Spinal cord (tissue), 10 donors: ENCODE measurements at places on chromosomes 1 and 21.

DNA sequence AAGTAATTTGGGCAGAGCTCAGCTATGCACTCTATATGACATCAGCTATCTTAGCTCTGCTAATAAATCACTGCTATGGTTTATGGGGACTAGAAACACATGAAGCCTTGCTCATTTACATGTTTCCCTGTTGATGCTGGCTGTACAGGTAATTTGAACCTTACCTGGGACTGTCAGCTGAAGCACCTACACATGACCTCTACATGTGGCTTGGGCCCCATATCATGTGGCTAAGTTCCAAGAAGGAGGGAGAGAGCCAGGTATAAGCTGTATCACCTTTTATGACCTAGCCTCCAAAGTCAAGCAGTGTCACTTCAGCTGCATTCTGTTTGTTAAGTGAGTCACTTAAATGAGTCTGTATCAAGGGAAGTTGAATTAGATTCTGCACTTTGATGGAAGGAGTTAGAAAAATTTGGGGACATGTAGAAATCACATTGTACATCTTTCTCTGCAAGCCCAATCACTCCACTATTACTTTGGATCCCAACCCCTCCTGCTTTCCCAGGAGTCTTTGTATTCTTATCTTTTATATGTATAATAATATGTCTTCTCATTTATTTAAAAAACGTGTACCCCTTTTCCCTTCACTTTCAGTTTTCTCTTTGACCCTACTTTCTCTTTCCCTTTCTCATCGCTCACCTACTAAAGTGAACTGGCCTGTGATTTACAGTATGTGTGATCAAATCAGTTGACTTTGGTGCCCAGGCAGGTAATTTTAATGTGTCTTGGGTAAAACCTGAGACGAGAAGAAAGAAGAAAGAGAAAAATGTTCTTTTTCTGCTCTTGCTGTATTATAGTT lies 53.4 kb upstream of the PRKACB start:
- no peak for DNase-seq

GRCh38 chr1:24491577-24492360 lies 10.9 kb upstream of the RCAN3 start:
- no peak for DNase-seq

- no peak for DNase-seq
These were observed 37.8 kb upstream of the WNT2B start for GRCh38 chr1:112470966-112471365.

DNA sequence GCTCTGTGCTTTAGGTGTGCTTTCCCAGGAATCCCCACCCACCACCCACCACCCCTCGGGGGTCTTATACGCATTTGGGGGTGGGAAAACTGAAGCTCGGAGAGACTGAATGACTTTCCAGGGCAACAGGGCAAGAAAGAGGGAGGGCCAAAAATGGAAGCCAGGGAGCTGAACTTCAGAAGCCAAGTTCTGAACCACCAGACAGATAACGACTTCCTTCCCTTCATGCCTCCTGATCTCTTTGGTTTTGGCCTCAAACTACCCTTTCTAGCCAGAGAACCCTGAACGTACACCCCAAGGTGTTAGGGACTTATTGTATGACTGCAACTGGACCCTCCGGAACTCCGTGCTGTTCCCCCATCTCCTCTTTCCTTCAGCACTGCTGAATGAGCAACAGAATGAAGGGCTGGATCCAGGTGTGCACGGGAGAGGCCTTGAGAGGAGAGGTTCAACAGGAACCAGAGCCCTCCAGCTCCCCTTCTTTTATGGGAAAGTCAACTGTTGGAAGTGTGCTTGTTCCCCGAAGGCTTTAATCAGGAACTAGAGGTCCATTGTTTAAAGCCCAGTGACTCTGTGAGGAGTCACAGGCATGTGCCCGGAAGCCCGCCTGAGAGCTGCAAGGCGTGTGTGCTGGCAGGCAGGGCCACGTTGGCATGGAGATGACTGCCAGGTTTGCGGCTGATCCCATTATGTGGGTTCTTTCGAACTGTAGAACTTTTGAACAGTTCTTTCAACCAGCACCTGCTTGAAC lies 3.1 kb downstream of the BACE2 start:
- no peak for DNase-seq

DNA sequence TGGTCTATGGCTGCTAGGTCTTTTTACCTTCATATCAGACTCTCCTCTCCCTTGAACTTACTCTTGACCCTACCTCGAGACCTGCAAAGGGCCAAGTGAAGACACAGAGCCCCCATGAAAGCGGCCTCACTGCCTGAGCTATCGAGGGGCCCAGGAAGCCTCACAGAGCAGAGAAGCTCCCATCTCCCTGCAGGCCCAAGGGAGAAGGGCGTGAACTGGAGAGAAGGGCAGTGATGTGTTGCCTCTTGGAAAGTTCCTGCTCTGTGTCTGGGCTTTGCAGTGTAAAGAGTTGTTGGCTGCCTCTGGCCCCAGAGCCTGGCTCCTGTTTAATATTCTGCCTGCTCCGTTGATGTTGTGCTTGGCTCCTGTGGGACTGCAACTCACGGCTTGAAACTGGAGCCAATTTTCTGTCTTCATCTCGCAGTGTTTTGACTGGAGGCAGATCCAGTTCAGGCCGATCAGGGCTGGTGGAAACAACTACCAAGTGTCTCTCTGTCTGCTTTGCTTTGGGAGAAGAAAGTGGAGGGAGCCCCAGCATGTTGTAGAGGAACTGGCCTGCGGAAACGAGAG lies 4.3 kb downstream of the SERTAD4 start:
- DNase-seq, result no peak

DNA sequence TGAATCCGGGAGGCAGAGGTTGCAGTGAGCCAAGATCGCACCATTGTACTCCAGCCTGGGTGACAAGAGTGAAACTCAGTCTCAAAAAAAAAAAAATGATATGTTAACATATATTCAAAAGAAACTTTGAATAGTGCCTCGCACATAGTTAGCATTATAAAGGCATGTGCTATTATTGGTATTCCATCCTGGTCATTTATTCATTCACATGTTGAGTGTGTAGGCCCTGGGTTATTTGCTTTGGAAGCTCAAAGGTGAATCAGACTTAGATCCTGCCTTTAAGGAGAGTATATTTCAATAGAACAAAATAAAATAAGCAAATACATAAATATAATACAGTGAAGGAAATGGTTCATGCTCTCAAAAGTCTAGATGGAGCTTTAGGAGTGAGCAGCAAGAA lies 13.4 kb downstream of the SLC22A15 start:
- DNase-seq, result no peak

DNA sequence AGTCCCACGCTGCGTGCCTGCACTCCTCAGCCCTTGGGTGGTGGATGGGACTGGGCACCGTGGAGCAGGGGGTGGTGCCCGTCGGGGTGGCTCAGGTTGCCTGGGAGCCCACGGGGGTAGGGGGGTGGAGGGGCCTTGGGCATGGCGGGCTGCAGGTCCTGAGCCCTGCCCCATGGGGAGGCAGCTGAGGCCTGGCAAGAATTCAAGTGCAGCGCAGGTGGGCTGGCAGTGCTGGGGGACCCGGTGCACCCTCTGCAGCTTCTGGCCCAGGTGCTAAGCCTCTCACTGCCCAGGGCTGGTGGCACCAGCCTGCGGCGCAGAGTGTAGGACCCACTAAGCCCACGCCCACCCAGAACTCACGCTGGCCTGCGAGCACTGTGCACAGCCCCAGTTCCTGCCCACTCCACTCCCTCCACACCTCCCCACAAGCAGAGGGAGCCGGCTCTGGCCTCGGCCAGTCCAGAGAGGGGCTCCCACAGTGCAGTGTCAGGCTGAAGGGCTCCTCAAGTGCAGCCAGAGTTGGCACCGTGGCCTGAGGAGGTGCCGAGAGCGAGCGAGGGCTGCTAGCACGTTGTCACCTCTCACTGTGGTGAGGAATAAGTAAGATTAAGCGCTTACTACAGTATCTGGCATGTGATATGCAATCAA lies 12.8 kb downstream of the TNNI3K start:
- DNase-seq, result no peak

- no peak for DNase-seq
These were observed 300.4 kb upstream of the RUNX1 start for GRCh38 chr21:35349376-35350080.

DNA sequence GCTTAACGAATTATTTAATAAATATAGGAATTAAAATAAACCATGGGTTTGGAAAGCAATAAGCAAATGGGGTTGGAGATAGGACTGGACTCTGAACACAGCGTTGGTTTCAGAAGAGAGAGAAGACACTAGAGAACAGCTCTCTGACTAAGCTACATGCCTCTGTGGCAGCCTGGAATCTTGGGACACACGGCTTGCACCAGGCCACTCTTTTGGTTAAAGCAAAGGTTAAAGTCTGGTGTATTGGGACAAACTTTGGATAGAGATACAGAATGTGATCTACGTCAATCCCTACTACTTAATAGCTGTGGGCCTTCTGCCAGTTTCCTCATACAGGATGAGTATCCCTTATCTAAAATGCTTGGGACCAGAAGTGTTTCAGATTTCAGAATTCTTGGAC lies 49.7 kb upstream of the HSD17B7 start:
- no peak for DNase-seq

GRCh38 chr1:67013573-67013972 lies 40.4 kb downstream of the SLC35D1 start:
- no peak for DNase-seq

- peak; percentile 0 for DNase-seq
These were observed 65.9 kb downstream of the PIK3CD start for GRCh38 chr1:9717193-9718005.

GRCh38 chr1:17520041-17520440 lies 19.5 kb upstream of the ARHGEF10L start:
- no peak for DNase-seq

DNA sequence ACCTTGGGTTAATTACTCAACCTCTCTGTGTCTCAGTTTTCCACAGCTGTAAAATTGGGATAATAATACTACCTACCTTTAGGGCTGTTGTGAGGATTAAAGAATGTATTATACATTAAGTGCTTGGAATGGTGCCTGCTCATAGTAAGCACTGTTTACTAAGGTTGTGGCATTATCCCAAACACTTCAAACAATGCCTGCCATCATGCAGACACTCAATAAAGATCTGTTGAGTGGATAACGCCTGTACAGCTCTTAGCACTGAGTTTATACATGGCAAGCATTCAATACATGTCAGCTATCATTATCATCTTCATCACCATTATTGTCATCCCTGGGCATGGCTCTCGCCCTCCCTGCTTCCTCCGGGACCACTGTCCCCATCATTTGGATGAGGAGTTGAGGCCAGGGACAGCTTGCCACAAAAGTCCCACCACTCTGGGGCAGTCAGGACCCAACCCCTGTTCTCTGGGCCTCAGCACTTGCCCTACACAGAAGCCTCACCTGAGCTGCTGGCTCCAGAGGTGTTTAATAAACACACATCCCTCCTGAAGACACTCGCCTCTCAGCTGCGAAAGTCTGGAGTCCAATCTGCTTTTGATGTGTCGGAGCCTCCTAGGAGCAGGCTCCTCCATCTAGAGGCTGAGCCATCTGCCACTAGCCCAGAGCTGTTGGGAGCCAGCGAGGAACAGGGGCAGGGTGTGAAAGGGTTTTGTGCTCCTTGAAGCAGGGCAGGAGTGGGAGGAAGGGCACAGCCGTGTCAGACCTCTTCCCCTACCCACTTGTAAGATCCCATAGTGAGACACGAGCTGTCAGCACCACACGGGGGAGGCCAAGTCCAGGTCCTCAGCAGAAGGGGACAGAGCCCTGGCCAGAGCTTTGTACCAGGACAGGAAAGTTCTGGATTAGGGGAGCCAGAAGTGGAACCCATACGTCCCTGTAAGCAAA lies 80.9 kb upstream of the ZC3H12A start:
- no peak for DNase-seq

DNA sequence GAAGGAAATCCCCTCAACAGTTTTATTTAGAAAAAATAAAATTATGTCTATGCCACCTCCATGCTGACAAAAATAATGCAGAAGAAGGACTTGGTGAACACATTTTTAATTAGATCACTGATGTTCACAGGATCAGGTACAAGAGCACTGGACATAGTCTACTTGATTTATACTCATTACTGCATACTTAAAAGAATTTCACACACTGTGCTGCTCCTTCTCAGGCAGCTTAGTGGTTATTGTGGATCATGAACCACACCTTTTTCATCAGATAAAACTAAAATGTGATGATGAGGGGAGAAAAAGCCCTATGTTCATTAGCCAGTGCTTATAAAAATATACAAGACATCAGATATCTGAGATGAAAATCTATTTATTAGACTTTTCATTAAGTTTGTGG lies 103.3 kb upstream of the DPH5 start:
- DNase-seq, result no peak

DNA sequence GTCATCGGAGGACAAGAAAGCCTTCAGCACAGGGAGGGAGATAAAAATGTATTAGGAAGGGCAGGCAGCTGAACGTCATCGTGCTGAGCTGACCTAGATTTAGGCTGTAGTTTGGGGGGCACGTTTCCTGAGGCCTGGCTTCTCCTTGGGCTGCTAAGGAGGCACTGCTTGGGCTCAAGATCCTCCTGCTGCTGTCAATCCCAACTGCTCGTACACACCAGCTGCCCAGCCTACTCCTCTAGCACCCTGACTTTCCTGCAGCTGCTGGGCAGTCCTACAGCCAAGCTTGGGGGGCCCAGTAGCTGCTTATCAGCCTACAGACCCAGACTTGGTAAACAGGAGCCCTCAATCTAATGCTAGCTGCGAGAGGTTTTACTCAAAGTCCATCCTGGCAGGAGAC lies 6.2 kb downstream of the TMEM35B start:
- no peak for DNase-seq

GRCh38 chr1:41192456-41193178 lies 49.5 kb downstream of the SCMH1 start:
- no peak for DNase-seq

DNA sequence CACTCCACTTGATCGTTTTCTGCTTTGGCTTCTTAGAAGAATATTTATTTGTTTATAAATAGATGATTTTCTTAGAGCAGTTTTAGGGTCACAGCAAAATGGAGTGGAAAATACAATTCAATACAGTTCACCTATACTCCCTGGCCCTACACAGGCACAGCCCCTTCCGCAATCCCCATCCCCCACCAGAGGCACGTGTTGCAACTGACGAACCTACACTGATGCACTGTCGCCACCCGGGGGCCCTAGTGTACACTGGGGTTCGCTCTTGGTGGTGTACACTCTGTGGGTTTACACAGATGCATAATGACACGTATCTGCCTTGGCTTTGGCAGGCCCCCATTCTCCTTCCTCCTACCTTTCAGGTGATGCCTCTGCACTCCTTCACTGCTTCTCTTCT lies 8.0 kb downstream of the ECHDC2 start:
- no peak for DNase-seq

DNA sequence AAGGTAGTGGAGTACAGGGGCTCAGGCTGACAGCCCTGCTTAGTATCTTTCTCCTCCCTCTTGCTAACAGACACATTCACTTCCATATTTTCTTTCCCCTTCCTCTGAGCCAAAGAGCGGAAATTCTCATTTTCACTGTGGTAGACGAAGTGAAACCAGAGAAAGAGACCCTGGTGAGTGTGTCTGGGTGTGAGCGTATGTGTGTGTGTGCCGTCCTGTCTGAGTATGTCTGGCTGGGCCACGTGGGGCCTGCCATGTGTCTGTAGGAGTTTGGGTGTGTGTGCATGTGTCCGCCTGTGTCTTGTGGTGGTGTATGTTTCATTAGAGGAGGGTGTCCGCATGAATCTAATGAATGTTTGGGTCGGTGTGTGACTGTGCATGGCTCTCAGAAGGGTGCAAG lies 1.7 kb downstream of the COL8A2 start:
- DNase-seq, result no peak
